B cell (primary cell): ENCODE measurements at places on chromosomes 7 and 10. TPM values are rescaled to one million over a fixed set of nuclear protein-coding genes. Genes with fewer than 3 reads are reported as not detected.

The CCDC146 gene
- total RNA-seq, result 8.5 and 10.2 TPM in 2 replicates

The ABCC2 gene
- 6.1 and 7.0 TPM in 2 replicates for total RNA-seq

DNA sequence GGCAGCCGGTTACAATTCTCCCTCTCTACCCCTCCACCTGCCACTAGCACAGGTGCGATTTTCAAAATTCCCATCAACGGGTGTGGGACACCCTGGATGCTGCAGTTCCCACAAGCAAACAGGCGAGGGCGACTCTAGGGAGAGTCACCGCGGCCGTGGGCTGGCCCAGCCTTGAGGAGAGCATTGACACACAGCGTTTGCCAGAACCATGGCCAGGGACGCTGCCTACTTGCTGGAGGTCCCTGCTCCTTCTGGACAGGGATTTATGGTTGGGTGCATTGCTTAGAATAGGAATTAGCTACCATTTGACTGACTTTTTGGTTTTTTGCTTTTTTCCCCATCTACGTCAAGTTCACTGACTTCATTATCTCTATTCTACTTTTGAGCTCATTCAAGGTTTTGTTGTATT is 19.0 kb upstream of the CLDN4 start:
- no peak overlapping the region for H3K27ac ChIP-seq
- H3K27me3 ChIP-seq, result peaks cover 13% of the 10 kb centered on the region
- H3K4me3 ChIP-seq, result no peak overlapping the region
- peak; percentile 53 for DNase-seq

DNA sequence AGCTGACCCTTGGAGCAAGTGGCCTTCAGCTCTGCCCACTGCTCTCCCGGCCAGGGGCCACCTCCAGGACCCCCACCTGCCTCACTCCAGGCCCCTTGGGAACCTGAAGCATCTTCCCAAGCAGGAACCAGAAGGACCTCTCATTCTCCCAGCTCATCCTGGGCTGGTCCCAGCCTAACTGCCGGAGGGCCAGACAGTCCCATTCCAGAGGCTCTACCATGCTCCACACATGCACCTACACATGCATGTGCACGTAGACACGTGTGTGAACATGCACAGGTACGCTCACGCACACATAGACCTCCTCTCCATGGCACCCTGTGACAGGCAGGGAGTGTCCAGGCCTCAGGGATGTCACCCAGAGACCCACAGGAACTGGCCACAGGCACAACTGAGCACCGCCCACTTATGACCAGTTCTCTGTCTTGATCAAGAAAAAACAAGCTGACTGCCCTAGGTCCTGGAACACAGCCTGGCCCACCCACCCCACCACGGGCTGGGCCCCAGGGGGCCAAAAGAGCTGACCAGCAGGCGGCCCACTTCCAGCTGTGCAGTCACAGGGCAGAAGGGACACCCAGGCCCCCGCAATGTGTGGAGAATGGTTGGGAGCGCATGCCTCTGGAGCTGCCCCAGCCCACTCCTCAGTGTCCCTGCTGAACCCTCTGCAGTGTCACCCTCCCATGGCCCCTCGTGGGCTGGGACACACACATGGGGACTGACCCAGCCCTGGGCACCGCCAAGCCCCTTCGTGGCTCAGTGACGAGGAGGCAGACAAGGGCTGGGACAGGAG is 43.4 kb downstream of the CAMK2B start:
- H3K4me3 ChIP-seq, result no peak overlapping the region
- H3K4me1 ChIP-seq, result peaks cover 3% of the 10 kb centered on the region
- no peak overlapping the region for H3K27ac ChIP-seq
- no peaks in the 10 kb centered on the region for H3K27me3 ChIP-seq
- no peaks in the 10 kb centered on the region for H3K36me3 ChIP-seq
- no peak for DNase-seq

The GPNMB gene
- total RNA-seq, result 1.9 and 2.6 TPM in 2 replicates

DNA sequence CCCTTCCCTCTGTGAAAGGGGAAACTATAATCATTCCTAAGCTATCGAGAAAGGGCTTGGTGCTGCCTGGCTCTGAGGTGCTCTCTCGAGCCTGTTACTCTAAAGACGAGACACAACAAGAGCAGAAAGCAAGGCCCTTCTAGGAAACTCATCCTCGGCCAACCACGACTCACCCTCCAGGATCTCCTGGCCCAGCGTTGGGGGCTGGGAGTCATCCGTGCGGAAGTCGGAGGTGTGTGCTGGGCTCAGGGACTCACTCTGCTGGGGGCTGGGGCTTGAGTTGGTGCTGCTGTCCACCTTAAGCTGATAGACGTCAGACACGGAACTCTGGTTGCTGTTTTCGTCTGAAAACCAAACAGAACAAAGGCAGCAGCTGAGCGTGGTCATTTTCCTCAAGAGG is 17.6 kb upstream of the BAZ1B start:
- no peak for DNase-seq
- no peaks in the 10 kb centered on the region for H3K36me3 ChIP-seq
- no peaks in the 10 kb centered on the region for H3K4me1 ChIP-seq
- no peak overlapping the region for H3K4me3 ChIP-seq

DNA sequence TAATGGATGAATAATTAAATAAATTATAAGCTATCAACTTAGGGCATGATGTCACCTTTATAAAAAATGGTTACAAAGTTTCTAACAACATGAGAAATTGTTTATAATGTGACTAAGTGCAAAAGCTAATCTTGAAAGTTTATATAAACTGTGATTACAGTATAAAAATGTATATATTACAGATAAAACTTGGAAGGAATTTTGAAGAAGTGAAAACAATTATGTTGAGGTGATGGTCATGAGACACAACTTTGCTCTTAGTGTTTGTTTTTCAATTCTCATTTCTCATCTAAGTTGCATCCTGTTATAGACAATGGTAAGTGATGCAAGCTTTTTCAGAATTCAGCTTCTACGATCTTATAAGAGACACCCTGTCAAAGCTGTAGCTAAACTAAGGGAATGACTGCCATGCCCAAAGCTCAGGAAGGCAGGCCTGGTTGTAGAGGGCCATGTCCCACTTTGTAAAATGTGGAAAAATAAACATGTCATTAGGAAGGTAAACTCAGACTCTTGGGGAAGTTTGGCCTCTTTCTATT is 23.9 kb downstream of the MACC1 start:
- H3K4me1 ChIP-seq, result peaks cover 21% of the 10 kb centered on the region
- H3K27me3 ChIP-seq, result no peaks in the 10 kb centered on the region
- no peak overlapping the region for H3K4me3 ChIP-seq
- H3K27ac ChIP-seq, result peak overlapping the region; percentile 55

- H3K4me1 ChIP-seq, result no peaks in the 10 kb centered on the region
- no peak overlapping the region for H3K27ac ChIP-seq
- no peaks in the 10 kb centered on the region for H3K27me3 ChIP-seq
- H3K36me3 ChIP-seq, result no peaks in the 10 kb centered on the region
- H3K4me3 ChIP-seq, result no peak overlapping the region
- peak; percentile 10 for DNase-seq
Measured at GRCh38 chr10:3239920-3240894, 67.6 kb upstream of the PITRM1 start.

The ITIH2 gene
- total RNA-seq, result not detected in 2 replicates

The ZPBP gene
- not detected in 2 replicates for total RNA-seq

The MRC1 gene
- total RNA-seq, result 0.12 and 0.44 TPM in 2 replicates

The SSBP1 gene
- total RNA-seq, result 89.1 and 93.6 TPM in 2 replicates

The RHOBTB1 gene
- total RNA-seq, result 0.07 and 1.1 TPM in 2 replicates

DNA sequence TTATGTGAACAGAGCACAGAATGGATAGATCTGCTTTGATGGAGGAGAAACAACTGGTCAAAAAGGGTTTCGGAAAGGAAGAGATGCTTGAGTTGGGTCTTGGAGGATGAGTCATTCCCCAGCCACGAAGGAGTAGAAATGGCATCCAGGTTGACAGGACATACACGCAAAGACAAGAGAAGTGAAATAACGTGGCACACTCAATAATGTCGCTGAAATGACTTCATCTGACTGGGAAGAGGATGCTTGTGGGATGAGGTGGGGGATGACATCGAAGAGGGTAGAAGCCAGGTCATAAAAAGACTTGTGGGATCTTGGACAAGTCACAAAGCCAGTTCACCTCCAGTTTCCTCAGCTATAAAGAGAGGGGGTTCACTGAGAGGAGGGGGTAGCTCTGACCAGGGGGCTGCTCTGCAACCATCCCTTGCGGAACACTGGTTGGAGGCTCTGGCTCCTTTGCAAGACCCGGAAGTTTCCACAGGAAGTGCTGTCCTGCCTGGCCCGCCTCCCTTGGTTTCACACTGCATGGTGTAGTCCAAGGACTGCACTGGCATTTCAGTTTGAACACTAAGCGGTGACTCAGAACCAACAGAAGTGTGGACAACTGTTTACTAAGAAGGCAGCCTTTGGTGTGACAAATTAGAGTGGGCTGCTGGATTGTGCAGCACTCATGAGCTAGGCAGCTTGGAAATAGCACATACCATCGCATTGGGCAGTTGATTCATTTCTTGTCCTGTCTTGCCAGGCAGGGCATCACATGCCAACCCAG is 189.9 kb upstream of the ADO start:
- H3K4me1 ChIP-seq, result peaks cover 15% of the 10 kb centered on the region
- no peak overlapping the region for H3K27ac ChIP-seq
- no peak for DNase-seq
- H3K36me3 ChIP-seq, result no peaks in the 10 kb centered on the region
- H3K4me3 ChIP-seq, result no peak overlapping the region

The SAMD9 gene
- total RNA-seq, result 39.2 and 42.1 TPM in 2 replicates

The ANXA8L1 gene
- not detected in 2 replicates for total RNA-seq

The SNCG gene
- not detected in 2 replicates for total RNA-seq

- H3K4me1 ChIP-seq, result no peaks in the 10 kb centered on the region
- no peaks in the 10 kb centered on the region for H3K27me3 ChIP-seq
- DNase-seq, result no peak
- H3K4me3 ChIP-seq, result no peak overlapping the region
Measured at GRCh38 chr10:60430017-60430416, 40.3 kb upstream of the ANK3 start.

The TMEM236 gene
- total RNA-seq, result 0.27 and 0.34 TPM in 2 replicates

DNA sequence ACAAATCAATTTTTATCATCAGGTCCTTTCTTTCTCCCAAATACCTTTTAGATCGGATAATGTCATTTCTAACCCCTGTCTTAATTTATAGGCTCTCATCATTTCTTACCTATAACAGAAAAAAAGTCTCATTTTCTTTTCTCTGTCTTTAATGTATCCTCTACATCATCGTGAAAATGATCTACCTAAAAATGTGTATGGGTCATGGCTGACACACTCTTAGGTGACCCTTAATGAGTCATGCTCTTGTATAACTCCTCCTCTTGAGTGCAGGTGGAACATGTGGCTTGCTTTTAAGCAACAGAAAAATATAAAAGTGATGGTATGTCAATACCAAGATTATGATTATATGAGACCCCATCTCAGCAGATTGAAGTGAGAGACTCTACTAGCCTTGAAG is 139.4 kb downstream of the SEMA3C start:
- no peaks in the 10 kb centered on the region for H3K4me1 ChIP-seq
- H3K4me3 ChIP-seq, result no peak overlapping the region
- no peak overlapping the region for H3K27ac ChIP-seq
- no peaks in the 10 kb centered on the region for H3K36me3 ChIP-seq
- H3K27me3 ChIP-seq, result no peaks in the 10 kb centered on the region

DNA sequence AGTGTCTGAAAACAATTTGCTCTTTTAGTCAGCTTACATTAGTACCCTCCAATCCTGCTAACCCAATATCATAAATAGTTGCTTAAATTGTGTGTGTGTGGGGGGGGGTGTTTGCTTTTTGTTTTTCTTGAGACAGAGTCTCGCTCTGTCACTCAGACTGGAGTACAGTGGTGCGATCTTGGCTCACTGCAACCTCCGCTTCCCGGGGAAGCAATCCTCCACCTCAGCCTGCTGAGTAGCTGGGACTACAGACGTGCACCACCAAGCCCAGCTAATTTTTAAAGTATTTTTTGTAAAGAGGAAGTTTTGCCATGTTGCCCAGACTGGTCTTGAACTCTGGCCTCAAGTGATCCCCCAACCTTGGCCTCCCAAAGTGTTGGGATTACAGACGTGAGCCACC is 73.5 kb upstream of the PDLIM1 start:
- DNase-seq, result no peak
- H3K27me3 ChIP-seq, result peaks cover 6% of the 10 kb centered on the region
- no peaks in the 10 kb centered on the region for H3K4me1 ChIP-seq
- no peaks in the 10 kb centered on the region for H3K36me3 ChIP-seq
- no peak overlapping the region for H3K27ac ChIP-seq
- no peak overlapping the region for H3K4me3 ChIP-seq

GRCh38 chr7:47228386-47229014 is 353.4 kb downstream of the TNS3 start:
- peaks cover 22% of the 10 kb centered on the region for H3K4me1 ChIP-seq
- no peaks in the 10 kb centered on the region for H3K36me3 ChIP-seq
- DNase-seq, result no peak
- no peak overlapping the region for H3K4me3 ChIP-seq

The BLNK gene
- total RNA-seq, result 205 and 210 TPM in 2 replicates

DNA sequence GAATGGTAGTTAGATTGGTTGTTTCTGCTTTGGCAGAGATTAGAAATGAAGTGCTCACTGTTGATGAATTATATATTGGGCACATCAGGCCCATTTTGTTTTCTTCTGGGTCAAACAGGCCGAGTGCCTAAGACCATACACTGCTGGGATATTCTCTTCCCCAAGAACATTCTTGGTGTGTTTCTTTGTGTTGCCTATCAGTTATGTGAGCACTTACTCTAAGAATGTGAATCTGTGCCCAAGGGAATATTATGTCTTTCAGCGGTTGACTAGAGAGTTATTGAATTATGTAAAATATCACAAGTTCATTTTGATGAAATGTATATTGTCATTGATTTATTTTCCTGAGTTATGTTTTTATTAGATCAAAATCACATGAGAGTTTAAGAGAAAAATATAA is 255.5 kb upstream of the SMIM30 start:
- no peaks in the 10 kb centered on the region for H3K36me3 ChIP-seq
- no peak for DNase-seq
- H3K27me3 ChIP-seq, result no peaks in the 10 kb centered on the region
- no peak overlapping the region for H3K27ac ChIP-seq

The MMD2 gene
- not detected in 2 replicates for total RNA-seq

The ZFAND4 gene
- 23.4 and 25.1 TPM in 2 replicates for total RNA-seq

GRCh38 chr10:103836861-103837260 is 18.5 kb downstream of the SH3PXD2A start:
- H3K4me1 ChIP-seq, result peaks cover 9% of the 10 kb centered on the region
- H3K36me3 ChIP-seq, result no peaks in the 10 kb centered on the region
- H3K4me3 ChIP-seq, result no peak overlapping the region

The UNC5B gene
- total RNA-seq, result not detected in 2 replicates

DNA sequence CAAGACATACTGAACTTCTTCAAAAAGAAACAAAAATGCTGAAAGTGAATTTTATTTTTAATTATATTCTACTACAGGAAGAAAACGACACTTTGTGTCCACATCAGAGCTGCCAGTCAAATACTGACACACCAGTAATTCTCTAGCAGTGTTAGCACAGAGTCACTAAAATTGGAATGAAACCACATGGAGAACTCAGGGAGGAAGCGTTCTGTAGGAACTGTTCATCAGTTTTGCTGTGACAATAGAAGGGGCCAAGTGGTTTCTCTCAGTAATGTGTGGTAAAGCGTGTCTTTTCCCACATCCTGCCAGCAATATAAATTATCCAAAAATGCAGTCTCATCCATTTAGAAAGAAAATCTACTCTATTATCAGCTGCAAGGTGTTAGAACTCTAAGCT is 683.3 kb downstream of the GRM8 start:
- H3K4me1 ChIP-seq, result no peaks in the 10 kb centered on the region
- DNase-seq, result no peak
- no peak overlapping the region for H3K27ac ChIP-seq
- H3K27me3 ChIP-seq, result no peaks in the 10 kb centered on the region
- no peaks in the 10 kb centered on the region for H3K36me3 ChIP-seq
